ENCODE measurements at places on chromosomes 6 and 20. TPM values are rescaled to one million over a fixed set of nuclear protein-coding genes. Genes with fewer than 3 reads are reported as not detected.

MLN gene
- total RNA-seq = 0.61 TPM

PTCHD4 gene
- total RNA-seq = 0.09 TPM

SLC22A7 gene
- total RNA-seq = 0.09 TPM

LRRC73 gene
- total RNA-seq = 0.09 TPM

DNA sequence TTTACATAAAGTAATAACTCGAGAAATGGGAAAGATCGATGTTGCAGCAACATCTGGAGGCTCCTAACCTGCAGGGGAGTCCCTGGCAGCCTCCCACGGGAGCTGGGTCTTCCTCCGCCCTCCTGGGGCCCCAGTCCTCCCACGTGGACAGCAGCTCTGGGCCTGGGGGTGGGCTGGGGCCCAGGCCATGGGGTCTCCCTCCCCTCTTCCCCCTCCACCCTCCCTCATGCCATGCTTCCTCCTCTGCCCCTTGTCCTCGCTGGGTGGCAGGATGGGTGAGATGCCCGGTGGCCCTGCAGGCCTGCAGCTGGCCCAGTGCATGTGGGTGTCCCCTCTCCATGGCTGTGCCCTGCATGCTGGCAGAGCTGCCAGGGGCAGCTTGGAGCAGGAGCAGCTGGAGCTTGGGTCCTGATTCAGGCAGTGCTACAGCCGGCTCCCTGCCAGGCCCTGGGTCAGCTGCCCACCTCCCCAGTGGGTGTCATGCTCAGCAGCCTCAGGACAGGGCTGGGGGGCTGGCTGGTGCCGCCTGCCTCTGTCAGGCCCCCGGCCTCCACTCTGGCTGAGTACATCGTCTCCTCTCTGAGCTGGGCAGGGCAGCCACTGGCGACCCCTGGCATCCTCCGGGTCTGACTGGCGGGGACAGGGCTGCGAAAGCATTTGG, 48.9 kb upstream of the BHLHE23 start:
- no peaks in the 10 kb centered on the region for H3K4me1 ChIP-seq
- DNase-seq = no peak
- no peaks in the 10 kb centered on the region for H3K36me3 ChIP-seq
- no peak overlapping the region for H3K4me3 ChIP-seq

GRCh38 chr6:54003316-54003715, 107.9 kb upstream of the MLIP start:
- no peak overlapping the region for H3K4me3 ChIP-seq
- no peaks in the 10 kb centered on the region for H3K36me3 ChIP-seq
- no peak overlapping the region for H3K27ac ChIP-seq
- no peaks in the 10 kb centered on the region for H3K4me1 ChIP-seq
- no peaks in the 10 kb centered on the region for H3K27me3 ChIP-seq

DNA sequence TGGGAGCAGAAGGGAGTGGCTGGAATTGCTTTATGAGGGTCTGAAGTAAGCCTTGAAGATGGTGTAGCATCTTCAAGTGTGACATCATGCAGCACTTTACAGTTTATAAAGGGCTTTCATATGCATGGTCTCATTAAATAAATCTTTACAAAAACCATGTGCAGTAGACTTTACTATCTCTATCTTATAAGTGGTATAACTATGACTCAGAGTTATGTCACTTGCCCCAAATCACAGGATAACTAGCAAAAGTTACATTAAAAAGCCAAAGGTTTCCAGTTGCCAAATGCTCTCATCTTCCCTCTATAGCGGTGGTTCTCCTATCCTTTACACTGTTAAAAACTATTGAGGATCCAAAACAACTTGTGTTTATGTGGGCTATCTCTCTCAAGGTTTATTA, 687.7 kb upstream of the MARCKS start:
- no peaks in the 10 kb centered on the region for H3K27me3 ChIP-seq
- no peaks in the 10 kb centered on the region for H3K36me3 ChIP-seq
- H3K4me3 ChIP-seq = no peak overlapping the region
- H3K27ac ChIP-seq = no peak overlapping the region

- H3K27me3 ChIP-seq = no peaks in the 10 kb centered on the region
- peaks cover 2% of the 10 kb centered on the region for H3K36me3 ChIP-seq
- H3K4me3 ChIP-seq = no peak overlapping the region
- no peak overlapping the region for H3K27ac ChIP-seq
These were observed 57.2 kb downstream of the GFRA4 start for GRCh38 chr20:3606021-3606420.

DNA sequence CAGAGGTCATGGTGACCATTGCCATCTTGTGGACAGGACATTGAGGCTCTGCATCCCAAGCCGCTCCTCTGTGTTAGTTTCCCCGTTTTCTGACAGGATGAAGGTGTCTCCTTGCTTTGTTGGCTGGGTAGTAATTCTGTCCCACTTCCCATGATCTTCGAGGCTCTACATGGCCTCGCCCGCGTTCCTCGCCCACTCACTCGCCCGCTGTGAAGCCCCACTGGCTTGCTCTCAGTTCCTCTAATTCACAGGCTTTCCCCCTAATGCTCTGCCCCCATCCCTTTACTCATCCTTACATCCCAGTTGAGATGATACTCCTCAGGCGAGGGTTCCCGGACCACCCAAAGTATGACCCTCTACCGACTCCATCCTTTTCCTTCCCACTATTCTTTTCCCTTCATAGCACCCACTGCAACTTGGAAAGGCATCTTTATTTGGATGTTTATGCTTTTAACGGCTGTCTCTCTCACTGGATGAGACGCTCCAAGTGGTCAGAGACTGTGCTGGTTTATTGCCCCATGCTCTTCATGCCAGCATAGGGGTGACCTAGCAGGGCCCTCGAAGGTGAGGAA, 511 bp upstream of the SLC35B2 start:
- peak overlapping the region; percentile 33 for H3K27ac ChIP-seq
- H3K4me3 ChIP-seq = no peak overlapping the region
- H3K36me3 ChIP-seq = peaks cover 60% of the 10 kb centered on the region
- no peaks in the 10 kb centered on the region for H3K27me3 ChIP-seq
- peaks cover 35% of the 10 kb centered on the region for H3K4me1 ChIP-seq

DNA sequence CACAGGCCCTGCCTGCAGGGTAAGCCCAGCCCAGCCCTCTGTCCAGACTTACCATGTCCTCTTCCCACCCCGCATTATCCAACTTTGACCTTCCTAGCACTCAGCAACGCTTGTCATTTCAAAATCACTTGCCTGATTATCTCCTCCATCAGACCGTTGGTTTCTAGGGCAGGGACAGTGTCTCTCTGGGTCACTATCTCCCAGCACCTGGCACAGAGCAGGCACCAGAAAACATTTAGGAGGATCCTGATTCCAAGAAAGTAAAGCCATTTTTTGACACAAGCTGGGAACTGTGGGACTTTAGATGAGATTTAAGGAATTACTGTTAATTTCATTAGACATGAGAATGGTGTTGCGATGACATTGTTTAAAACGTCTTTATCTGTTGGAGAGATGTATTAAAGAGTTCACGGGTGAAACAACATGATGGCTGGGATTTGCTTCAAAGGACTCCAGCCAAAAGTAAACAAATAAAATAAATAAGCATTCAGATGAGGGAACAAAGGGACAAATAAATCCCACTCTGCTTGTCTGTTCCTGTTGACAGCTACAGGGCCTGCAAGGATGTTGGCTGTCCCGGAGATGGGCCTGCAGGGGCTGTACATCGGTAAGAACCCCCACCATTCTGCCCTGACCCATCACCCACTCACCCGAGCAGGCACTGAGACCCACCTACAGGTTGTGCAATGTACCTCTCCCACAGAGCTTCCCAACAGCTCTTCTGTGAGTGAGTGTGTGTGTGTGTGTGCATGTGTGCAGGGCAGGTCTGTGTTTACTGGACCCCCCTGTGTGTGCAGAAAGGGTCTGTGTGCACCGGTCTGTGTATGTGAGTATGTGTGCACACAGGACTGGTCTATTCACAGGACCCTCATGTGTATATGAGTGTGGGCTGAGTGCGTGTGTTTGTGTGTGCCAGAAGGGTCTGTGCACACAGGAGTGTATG, 5.9 kb downstream of the HSPA12B start:
- H3K27ac ChIP-seq = no peak overlapping the region
- H3K4me1 ChIP-seq = no peaks in the 10 kb centered on the region
- no peaks in the 10 kb centered on the region for H3K36me3 ChIP-seq

Measured in thymus (tissue), 14 donors.